ENCODE measurements at places on chromosomes 4 and X.

- DNase-seq, result no peak
Measured at GRCh38 chr4:73945140-73945539, 36.7 kb downstream of the PF4 start.

DNA sequence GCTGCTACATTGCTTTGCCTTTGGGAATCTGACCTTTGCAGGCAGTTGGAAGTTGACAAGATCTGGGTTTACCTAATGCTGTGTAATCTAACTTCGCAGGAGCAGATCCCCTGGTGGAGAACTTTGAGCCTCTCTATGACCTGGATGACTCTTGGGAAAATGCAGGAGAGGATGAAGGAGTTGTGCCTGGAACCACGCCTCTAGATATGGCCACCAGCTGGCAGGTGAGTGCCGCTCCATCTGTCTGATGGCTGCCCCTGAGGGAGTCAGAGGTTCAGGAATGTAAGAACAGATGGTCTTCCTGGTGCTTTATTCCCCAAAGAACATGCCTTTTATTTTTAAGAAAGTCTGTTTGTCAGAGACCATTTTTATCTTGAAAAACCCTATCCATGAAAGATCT, 109.3 kb downstream of the NFKB1 start:
- no peak for DNase-seq

DNA sequence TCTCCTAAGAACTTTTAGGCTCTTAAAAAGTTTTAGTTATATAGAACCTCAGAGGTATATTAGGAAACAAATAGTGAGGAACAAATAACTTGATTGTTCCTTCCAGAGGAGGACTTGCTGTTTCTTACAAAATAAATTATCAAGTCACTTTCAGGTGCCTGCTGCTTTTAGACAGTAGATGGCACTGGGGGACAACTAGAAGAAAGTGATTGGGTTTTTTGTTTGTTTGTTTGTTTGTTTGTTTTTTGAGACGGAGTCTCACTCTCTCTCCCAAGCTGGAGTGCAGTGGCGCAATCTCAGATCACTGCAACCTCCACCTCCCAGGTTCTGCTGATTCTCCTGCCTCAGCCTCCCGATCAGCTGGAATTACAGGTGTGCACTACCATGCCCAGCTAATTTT, 35.4 kb upstream of the CDKL5 start:
- no peak for DNase-seq

DNA sequence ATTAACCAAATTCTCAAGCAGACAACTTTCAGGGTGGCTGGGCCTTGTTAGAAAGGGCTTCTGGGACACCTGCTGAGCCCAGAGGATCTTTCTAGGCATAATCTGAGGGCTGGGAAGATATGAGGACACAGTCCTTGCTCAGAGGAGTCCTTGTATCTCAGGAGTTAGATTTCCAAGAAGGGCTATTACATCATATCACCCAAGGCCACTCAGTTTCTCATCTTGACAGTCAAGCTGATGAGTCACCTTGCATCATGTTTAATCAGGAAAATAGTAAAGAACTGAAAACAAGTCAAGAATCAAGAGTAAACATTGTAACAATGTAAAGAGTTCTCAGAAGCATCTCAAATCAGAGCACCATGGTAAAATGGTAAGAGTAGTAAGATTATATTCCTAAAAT, 4.0 kb downstream of the PCYT1B start:
- DNase-seq, result no peak

All from activated CD4-positive, CD25-positive, alpha-beta regulatory T cell treated with anti-CD3 and anti-CD28 coated beads, Interleukin-2, amount 50 U/mL, for 72 hours (primary cell).